ENCODE measurements at places on chromosomes 13 and 19. TPM values are rescaled to one million over a fixed set of nuclear protein-coding genes. Genes with fewer than 3 reads are reported as not detected.

The KLK4 gene
- total RNA-seq, result not detected

The PLPP2 gene
- total RNA-seq, result 29.6 TPM

The IRGC gene
- not detected for total RNA-seq

DNA sequence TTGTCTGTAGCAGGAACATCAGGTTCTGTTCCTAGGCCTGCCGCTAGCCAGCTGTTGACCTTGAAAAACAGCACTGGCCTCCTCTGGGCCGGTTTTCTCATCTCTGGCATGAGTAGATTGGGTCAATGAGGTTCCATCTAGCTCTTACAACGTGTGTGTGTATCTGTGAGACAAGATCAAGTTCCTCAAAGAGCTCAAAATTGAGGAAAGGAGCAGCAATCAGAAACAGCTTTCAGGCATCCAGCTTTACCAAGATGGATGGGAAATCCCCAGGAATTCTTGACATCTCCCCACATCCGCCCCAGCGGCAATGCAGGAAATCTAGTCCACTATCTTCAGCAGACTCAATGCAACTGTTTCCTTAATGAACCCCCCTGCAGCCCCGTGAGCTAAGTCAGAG, 4.9 kb downstream of the FLT1 start:
- DNase-seq, result no peak

DNA sequence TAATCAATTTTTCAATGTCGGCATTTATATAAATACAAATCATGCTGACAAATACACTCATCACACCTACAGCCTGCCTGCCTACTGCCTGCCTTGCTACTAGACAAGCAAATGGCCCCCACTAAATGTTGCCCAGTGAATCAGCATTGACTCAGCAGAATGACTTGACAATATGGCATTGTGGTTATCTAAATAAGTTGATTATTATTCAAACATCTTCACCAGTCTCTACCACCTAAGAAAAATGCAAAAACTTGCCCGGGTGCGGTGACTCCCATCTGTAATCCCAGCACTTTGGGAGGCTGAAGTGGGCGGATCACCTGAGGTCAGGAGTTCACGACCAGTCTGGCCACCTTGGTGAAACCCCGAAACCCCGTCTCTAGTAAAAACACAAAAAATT, 296.1 kb downstream of the PCDH9 start:
- DNase-seq, result no peak
